ENCODE measurements at places on chromosomes 13 and 19.

DNA sequence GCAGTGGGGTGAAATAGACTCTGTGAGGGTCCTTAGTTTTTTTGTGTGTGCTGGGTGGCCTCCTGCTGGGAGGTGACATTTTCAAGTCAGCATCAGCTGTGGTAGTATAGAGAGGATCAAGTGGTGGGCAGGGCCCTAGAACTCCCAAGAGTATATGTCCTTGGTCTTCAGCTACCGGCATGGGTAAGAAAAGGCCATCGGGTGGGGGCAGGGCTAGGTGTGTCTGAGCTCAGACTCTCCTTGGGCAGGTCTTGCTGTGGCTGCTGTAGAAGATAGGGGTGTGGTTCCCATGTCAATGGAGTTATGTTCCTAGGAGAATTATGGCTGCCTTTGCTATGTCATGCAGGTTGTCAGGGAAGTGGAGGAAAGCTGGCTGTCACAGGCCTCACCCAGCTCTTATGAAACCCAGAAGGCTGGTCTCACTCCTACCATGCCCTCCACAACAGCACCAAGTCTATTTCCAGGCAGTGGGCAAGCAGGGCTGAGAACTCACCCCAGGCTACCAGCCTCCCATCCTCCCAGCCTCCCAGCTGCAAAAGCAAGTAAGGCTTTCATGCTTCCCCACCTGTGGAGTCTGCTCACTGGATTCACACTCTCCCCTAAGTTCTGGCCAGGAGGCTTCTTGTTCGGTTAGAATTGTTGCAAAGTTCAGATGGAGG is 130.6 kb upstream of the SOX1 start:
- DNase-seq, result no peak

DNA sequence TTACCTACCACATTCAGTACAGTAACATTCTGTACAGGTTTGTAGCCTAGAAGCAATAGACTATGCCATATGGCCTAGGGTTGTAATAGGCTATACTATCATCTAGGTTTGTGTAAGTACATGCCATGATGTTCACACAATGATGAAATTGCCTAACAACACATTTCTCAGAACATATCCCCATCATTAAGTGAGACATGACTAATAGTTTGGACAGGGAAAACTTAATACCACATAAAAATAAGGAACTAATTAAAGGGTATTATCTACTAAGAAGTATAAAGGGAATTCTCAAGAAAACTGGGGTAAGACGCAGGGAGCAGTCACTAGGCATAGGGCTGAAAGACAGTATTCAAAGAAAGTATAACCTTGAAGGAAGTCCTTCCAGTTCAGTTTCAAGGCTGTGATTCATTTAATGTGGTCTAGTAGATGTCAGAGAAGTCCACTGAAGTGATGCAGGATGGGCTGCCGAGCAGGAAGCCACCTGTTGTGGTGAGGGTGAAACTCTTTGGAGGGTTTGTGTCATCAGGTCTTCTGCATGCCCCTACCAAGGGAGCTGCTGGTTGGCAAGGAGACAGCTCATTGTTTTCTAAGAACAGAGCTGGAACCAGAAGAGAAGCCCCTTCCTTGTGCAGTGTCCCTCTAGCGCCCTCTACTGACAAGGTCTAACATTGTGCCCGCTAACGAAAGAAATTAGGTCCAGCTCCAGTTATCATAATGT is 122.9 kb downstream of the OLFM4 start:
- peak; percentile 59 for DNase-seq

DNA sequence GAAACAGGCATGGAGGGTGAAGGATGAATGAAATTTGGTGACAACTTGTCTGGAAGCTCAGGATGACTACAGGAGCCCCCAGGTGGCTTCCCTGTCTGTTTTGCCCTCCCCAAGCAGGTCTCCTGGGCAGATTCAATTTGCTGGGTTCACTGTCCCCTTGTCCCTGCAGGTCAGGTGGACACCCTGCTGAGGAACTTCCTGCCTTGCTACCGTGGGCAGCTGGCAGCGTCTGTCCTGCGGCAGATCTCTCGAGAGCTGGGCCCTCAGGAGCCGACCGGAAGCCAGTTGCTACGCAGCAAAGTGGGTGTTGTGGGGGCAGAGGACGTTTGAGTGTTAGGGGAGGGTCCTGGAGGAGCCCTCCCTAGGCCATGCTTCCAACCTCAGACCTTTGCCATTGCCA is 19.1 kb downstream of the PGLS start:
- DNase-seq, result peak; percentile 40

DNA sequence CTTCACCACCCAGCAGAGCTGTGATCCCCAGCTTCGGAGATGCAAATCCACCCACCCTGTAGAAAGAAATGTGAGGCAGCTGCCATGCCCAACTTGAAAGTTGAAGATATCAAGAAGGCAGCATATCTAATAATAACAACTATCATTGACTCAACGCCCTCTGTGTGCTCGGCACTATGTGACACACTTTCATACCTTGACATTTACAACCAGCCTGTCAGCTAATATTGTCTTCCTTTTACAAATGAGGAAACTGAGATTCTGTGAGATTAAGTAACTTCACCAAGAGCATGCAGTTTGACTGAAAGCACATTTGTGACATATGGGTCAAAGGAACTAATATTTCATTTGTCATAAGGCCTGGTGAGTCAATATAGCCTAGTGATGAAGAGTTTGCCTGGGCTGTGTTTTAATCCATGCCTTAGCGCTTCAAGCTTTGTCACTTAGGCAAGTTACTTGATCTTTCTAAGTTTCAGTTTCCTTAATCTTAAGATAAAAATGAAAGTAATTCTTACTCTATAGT is 137.0 kb downstream of the FLT1 start:
- peak; percentile 86 for DNase-seq

DNA sequence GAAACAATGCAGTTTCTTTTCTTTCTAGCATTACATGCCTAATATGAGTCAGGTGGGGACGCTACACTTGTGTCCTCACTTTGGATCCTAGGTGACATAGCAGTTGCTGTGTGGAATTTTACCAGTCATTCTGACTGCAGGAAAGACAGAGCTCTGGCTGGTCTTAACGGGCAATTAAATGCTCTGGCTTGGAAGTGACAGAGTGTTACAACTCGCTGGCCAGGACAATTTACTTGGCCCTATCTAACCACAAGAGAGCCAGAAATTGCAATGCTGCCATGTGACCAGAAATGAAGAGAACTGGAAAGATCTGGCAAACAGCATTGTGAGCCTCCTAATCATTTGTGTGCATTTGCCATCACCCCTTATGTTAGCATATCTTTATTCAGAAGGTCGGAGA is 351.1 kb downstream of the DCT start:
- DNase-seq, result no peak

GRCh38 chr13:78334059-78334458 is 269.3 kb downstream of the POU4F1 start:
- DNase-seq, result no peak

- no peak for DNase-seq
Measured at GRCh38 chr13:97715763-97716162, 237.7 kb upstream of the IPO5 start.

DNA sequence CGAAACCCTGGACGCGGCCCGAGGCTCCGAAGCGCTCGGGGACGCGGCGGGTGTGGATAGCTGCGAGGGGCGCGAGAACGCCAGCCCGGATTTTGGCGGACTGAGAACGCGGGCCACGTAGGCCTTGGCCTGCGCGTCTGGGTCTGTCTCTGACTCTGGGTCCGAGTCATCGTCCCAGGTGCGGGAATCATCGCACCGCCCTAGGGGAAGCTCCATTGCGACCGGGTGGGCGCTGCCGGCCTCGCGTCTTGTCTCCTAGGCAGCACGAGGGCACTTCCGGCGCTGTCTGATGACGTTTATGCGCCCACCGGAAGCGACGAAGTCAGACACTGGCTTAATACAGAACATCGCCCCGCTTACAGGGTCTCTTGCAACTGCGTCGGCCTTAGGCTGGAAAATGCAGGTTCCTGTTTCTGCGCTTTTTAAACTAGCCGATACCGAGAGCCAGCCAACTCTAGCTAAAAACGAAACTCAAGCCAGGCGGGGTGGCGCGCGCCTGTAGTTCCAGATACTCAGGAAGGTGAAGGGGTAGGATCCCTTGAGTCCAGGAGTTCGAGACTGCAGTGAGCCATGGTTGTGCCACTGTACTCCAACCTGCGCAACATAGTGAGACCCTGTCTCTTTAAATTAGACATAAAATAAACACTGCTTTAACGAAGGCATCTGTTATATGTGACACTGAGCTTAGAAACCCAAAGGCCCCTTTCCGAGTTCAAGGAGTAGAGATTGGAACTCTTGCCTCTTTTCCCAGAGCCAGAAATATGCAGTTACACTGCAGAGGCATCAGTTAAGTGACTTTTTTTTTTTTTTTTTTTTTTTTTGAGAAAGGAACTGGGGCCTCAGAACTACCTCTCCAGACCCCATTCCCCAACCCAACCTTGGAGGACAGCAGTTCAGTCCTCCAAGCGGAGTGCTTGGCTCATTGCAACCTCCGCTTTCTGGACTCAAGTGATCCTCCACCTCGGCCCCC is at the start of gene FBXW9:
FBXW9 (minus strand) TSS at position 266 of the 970 bp plus-strand sequence; CDS start at position 216, 50 bp downstream.
- peak; percentile 99 for DNase-seq

DNA sequence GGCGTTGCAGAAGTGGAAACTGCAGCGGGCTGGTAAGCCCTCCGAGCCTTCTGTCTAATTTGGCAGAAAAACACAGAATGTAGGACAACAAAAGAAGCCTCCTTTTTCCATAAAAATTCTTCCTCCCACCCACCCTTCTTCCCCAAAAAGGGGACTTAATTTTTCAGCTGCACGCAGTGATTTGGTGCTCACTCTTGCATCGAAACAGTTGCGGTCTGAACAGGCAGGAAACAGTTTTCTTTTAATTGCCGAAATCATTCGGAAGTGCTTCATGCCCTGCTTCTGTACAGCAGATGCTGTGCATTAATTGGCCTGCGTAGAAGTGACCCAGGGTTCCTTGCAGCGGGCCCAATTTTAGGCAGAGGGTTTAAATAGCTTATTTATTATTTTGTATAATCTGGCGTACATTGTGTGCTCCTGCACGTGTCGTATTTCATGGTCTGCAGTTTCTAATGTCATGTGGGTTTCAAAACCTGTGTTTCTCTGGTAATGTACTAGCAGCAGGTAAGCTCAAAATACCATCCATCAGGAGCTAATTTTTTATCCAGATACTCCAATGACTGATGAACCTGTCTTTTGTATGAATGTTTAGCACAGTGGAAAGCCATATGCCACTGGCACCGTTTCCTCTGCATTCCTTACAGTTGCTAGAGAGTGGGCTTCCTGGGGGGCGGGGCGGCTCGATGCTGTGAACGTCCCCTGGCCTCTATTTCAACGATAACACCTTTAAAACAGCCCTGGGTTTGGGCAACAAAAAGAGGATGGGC is 66.6 kb downstream of the GGACT start:
- DNase-seq, result no peak

DNA sequence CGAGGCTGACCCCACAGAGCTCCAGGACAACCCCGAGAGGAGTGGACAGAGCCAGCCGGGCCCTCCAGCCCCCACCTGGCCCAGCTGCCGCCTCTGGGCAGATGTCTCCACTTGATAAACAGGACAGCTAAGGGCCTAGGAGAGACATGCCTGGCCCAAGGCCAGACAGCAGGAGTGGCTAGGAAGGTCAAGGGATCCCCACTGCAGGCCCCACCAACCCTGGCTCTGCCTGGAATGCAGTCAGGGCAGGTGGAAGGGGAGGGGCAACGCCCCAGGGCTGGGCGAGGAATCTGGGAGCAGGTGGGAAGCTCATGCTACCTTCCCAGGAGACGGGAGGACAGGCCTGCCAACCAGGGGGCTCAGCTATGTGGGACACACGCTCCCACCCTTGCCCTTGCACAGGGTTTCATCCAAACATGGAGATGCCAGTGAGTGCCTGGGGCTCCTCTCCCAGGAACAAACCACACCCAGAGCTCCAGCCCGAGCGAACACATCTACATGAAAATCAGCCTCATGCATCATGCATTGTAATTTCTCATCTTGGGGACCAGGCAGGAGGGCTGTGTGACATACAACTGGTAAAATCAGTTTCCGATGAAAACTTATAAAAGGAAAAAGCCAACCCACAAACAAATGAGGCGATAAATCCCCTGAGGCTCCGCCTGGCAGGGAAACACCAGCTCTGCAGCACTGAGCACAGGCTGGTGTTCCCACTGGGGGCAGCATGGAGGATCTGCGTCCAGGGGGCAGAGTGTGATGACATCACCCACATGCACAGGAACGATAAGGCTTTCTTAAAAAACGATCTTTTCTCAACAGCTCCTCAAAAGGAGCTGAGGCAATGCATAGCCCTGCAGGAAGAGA is 25.0 kb downstream of the SH3GL1 start:
- peak; percentile 43 for DNase-seq

DNA sequence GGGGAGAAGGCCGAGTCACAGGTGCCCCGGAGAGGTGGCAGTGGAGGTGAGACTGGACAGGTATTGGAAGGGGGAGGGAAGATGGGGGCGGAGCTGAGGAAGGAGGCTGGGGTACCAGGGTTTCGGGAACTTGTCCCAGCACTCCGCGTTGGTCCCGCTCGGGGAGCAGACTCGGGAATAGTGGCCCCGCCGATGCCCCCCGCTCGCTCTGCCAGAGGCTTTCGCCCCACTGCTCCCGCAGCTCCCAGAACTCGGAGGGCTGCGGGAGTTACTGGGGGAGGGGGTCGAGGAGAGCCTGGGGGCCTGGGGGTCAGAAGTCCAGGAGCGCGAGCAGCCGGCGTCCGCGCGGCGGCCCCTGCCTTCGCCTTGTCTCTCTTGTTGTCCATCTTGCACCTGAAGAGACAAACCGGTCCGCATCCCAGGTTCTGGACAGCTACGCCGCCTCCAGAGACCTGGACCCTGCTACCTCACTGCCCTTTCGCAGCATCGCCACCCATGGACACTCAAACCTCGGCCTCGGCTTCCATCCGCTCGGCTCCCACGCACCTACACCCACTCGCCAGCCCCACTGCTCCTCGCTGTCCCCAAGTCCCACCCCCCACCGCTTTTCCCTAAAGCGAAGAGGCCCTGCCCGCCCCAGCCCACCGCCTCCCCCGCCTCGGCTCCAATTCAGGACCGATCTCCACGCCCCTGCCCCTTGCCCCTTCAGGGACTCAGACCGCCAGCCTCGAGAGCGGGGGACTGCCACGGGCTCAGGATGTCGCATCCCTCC is 700 bp downstream of the PRR36 start:
- no peak for DNase-seq

- DNase-seq, result no peak
Measured at GRCh38 chr19:49340069-49340864, 5.1 kb downstream of the CD37 start.

- DNase-seq, result no peak
Measured at GRCh38 chr13:45269204-45269603, 68.4 kb upstream of the KCTD4 start.

GRCh38 chr19:10812902-10813404 is 23.1 kb downstream of the TMED1 start:
- DNase-seq, result peak; percentile 95

- DNase-seq, result no peak
Measured at GRCh38 chr13:48511621-48512230, 21.2 kb downstream of the RCBTB2 start.
